ENCODE measurements at places on chromosomes 5 and 9.

DNA sequence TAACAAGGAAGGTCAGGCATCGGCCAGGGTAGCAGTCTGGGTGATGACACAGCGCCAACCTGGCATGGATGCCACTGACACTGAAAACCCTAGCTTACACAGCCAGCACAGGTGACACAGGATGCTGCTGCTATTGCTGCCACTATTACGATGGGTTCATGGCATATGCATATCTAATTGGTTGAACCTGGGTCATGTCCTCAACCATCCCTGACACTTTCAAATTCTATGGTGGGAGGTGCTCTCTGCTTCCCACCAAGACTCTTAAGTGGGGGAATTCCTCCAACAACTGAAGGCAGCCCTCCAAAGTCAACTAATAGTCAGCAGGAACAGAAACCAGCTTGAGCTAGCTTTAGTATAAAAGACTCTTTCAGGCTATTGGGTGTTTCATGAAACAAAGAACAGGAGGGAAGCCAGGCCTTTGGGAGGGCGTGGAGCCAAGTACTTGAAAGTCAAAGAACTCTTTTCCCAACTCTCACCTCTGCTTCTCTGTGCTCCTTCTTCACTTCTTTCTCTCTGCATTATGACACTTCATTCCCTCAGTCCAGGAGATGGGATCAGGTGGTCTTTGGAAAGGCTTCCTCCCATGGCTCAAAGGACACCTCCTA, 21.3 kb downstream of the PTTG1 start:
- no peak for DNase-seq

DNA sequence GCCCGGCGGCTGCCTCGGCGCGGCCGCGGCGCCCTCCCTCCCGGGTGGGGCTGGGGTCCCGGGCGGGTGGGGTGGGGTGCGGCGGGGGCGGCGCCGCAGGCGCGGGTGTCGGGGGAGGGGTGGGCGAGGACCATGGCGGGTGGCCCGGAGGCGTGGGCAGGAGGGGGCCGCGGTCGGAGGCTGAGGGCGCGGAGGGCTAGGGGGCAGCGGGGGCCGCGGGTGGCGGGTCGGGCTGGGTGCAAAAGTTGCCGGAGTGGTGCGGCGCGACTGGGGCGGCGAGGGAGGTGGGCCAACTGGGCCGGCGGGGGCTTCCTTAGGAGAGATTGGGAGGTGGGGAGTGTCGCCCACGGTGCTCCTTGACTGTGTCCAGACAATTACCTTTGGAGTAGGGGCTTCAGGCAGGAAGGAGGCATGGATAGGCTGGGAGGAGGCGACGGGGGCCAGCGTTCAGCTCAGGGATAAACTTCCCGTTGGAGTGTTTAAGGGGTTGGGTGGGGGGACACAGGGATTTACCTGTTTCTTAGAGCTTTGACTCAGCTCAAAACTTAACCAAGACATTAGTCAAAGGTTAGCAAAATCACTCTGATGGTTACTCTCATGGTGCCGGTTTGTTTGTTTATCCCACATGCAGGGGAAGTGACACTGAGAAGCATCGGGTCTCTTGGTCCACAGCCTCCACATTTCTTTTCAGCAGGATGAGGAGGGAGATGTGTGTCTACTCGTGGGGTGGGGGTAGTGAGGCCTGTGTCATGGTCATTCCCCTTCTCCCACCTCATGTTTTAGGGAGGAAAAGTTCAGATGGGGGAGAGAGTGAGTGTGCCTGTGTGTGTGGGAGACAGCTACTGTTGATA, 859 bp downstream of the CSNK1G3 start:
- peak; percentile 24 for DNase-seq

- no peak for DNase-seq
Observed at GRCh38 chr5:154370119-154370518, 75.7 kb upstream of the SAP30L start.

DNA sequence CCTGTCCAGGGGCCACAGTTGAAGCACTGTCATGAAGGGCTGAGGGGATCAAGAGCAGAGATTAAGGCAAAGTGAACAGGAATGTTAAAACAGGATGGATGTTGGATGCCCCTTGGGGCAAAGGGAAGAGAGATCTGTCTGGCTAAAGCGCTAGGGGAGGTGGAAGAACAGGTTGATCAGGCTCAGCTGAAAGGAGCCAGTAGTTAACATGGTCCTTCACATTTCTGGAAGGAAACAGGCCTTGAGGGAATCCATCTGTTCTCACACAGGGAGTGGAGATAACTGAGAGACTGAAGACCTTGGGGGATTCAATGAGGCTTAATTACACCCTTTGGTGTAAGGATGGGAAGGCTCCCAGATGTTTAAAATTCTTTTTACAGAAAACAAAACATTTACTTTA, 5.8 kb downstream of the HAPLN1 start:
- no peak for DNase-seq

DNA sequence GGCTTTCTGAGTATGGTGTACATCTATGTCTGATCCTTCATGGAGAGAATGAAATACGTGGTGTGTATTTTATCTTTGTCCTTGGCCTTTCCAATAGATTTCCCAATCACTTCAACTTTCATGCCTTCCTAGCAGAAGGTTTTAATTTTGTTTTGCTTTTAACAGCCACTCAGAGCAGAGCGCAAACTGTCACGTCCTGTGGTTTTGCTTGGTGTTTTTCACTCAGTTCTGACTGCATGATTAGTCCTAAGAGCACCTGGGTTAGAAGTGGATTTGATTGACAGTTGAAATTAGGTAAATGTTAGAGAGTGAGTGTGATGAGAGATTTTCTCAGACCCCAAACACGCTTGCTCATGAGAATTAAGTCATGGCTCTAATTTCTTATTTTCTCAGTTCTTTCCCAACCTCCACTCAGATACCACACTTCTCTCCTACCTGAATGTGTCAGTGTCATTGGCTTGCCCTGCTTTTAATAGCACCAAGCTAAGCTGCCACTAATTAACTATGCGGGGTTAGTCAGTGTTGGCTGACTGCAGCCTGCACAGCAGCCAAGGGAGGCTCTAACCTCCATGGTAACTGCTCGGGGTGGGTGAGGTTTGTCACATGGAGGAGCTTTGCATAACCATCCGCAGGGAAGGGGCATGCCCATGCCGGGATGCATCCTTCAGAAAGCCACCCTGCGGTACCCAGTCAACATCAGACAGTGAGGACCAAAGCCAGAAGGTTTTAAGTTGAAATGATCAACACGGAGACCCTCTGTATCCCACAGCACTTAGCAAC, 173.4 kb downstream of the NR3C1 start:
- DNase-seq, result peak; percentile 27

Measured in hypothalamus (tissue), 51 donors.